EL (cell line): ENCODE measurements at places on chromosomes 13 and 19.

DNA sequence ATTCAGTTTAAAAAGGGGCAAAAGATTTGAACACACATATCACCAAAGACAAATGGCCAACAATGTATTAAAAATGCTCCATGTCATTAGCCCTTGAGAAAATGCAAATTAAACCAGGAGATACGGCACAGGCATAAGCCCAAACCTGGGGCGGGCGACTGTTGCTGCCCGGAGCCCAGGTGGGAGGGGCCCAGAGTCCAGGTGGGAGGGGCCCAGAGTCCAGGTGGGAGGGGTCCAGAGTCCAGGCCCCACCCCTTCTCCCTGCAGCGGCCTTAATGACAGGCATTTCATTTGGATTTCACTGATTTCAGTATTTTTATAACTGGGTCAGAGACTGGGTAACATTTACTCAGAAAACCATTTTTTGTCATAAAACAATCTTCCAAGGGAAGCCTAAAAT lies 78.2 kb downstream of the RASA3 start:
- no peak for DNase-seq

- DNase-seq: no peak
These were observed 4.2 kb downstream of the CYTH2 start for GRCh38 chr19:48473161-48473966.

- DNase-seq: peak; percentile 55
These were observed 115.1 kb downstream of the KCNRG start for GRCh38 chr13:50130123-50130946.

DNA sequence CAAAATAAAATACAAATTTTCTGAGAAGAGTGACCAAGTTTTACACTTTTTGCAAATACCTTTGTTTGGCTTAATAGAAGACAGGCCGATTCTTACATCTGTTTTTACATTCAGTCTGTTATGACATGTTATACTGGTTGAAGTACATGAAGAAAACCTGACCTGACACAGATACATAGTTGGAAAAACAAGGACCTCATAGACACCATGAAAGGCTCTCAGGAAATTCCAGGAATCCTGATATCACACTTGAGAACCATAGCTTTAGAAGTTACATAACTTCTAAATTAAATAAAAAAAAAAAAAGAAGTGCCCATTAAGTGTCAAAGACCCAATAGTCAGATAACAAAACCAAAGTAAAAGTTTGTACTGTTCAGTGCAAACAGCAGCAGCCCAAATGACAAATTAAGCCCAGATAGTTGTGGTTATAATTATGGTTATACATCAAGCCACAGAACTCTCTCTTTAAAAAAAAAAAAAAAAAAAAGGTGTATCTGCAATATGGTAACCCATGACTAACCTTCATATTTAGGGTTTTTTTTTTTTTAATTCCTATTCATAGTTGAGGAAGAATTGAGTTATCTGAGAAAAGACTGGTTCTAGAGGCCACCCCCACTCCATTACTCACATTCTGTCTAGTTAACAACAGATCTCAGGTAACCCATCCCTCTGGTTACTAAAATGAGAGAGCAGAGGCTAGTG lies 19.8 kb downstream of the RBM26 start:
- DNase-seq: no peak

DNA sequence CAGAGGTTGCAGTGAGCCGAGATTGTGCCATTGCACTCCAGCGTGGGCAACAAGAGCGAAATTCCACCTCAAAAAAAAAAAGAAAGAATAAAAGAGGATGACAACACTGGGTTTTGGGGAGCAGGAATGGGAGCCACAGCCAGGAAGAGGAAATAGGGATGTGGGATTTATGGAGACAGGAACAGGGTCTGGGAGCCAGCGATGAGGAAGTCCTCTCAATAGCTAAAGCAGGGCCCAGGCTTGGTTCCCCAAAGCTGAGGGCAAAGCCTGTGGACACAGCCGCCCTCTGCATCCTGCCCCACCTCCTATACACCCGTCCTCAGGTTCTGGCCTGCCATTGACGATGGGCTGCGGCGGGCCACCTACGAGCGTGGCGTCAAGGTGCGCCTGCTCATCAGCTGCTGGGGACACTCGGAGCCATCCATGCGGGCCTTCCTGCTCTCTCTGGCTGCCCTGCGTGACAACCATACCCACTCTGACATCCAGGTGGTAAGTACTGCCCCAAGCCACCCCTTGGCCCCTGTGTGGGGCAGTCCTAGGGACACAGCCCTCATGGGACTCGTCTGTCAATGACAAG lies 13.6 kb downstream of the HIPK4 start:
- DNase-seq: no peak

- no peak for DNase-seq
These were observed 29.8 kb downstream of the DZIP1 start for GRCh38 chr13:95614641-95615245.

DNA sequence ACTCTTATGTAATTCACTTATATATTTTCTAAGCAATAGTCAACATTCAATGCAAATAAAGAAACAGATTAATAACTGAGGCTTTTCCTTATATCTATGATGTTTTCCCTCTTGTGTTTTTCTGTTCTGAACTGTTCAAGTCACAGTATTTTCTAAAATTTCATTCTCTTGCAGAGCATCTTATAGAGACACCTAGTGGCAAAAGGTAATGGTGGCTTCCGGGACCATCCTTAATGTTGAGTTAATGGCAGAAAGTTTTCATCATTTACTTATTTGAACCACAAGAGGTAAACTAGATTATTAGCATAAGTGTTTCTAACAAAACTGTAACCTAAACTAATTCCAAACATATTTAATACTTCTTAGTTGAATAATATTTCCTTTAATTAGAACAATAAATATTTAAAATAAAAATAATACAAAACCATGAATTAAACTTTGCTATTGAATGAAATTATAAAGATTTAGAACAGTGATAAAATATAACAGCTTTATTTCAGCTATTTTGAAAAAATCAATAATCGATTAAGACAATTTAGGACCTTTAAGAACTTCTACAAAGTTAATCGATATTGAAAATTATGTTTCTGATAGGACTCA lies 1.7 kb upstream of the SLITRK5 start:
- no peak for DNase-seq

- no peak for DNase-seq
These were observed 923 bp downstream of the DOCK9 start for GRCh38 chr13:98976941-98977340.

- DNase-seq: peak; percentile 47
These were observed 91.1 kb downstream of the CDK8 start for GRCh38 chr13:26344980-26345379.

DNA sequence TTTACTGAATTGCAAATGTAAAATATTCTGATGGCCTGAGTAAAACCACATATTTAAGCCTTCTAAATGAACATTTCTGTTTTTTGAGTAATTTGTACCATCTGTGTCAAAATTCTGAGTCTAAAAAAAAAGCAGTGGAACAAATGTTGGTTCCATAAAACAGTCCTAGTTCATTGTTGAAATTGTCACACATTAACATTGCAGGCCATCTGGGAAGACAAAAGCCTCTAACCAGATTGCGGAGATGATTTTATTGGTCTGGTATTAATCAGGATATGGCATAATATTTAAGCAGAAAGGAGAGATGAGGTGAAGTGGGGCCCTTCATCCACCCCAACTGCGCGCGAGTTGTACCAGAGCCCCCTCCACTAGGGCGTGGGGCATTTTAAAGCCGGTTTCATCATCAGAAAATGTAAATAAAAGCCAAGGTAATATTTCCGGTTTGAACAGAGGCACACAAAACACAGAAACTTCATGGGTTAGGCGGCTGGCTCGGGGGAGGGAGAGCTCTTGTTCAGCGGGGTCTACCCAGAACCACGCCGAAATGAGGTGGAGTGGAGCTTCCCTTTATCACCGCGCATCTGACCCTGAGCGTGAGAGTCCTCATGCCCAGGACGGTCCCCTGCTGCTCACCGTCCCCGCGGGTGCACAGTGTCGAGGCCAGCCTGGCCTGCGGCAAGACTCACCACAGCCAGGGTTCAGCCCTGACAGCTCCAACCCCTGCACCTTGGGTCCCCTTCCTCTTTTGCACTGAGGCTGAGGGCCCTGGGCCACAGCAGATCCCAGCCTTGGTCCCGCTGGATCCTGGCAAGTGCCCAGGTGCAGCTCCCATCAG lies 169.2 kb downstream of the URI1 start:
- no peak for DNase-seq

- no peak for DNase-seq
These were observed 130.4 kb upstream of the GJB6 start for GRCh38 chr13:20362484-20363041.
